Fibroblast of the aortic adventitia (primary cell): ENCODE measurements at places on chromosomes 2 and 18. TPM values are rescaled to one million over a fixed set of nuclear protein-coding genes. Genes with fewer than 3 reads are reported as not detected.

Gene CFAP65
- not detected in 2 replicates for total RNA-seq

DNA sequence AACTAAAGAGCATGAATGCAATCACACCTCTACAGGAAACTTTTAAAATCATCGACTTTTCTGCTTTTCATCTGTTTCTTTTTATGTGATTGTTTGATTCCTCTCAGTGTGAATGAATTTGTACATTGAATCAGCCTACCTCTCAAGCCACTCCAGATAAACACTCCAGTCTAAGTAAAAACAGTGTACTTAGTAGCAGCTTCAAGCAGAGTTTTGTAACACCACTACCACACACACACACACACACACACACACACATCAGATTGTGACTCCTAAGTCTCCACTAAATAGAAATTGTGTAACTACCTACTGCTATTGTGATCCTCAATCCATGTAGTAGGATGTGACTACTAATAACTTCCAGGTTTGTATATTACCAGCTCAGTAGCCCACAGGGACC, 65.3 kb upstream of the EPB41L5 start:
- DNase-seq: no peak

DNA sequence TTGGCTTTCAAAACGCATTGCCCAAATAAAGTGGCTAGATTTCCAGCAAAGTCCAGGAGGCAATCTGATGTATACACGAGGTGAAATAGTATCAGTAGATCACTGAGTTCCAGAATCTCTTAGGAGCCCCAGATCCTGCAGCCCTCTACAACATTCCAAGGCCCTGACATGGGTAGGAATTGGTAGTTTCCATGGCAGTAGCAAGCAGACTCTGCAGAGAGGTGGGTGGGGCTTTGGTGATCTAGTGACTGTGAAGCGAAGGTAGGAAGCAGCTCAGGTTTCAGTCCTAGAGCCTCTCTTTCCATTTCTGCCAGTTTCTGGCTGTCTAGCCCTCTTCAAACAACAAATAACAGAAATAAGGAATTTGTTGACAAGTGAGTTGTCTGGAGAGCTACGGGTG, 13.8 kb upstream of the SGPP2 start:
- DNase-seq: no peak

- DNase-seq: no peak
Observed at GRCh38 chr2:239277401-239278085, 123.3 kb downstream of the HDAC4 start.

- no peak for DNase-seq
Observed at GRCh38 chr2:54581326-54582039, 125.4 kb downstream of the SPTBN1 start.
